Stimulated activated CD8-positive, alpha-beta memory T cell treated with anti-CD3 and anti-CD28 coated beads, Interleukin-15, amount 100 ng/mL, for 4 hours (primary cell): ENCODE measurements at places on chromosomes 5 and 9.

DNA sequence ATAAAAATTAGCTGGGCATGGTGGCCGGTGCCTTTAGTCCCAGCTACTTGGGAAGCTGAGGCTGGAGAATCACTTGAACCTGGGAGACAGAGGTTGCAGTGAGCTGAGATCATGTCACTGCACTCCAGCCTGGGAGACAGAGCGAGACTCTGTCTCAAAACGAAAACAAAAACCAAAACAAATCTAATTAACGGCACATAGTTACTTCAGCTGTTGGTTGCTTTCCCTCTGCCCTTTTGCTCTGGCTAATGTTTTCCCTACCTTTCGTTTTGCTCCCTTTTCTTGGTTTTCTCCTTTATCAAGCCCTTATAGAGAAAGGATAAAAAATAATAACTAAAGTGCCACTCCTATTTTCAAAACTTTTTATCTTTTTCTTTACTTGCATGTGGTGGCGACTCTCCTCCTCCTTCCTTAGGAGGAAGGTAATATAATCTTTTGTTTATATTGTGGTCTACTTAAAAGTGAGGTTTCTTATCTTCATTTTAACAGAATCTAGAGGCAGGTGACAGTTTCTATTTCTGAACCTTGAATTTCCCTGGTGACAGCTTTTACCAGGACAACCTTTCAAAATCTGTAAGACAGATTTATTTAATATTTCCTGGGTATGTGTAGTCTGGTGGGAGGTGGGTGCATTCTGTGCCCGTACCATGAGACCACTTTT lies 125.4 kb downstream of the ARHGEF28 start:
- no peak for DNase-seq

DNA sequence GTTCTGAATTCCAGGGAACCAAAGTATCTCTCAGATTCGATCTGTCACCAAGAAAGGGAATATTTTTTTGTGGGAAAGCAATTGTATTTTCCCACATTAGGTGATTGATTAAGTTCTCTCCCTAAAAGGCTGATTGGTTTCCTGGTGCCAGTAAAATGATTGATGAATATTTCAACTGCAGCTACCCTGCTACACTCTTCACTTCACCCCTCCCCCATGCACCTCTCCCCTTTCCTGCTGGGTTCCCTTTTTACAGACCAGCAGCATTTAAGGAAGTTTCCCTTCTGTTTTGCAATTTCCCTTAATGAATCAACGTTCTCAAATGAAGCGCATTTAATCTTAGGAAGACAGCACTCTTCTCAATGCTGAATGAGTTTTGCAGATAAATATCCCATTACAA lies 13.1 kb downstream of the NR6A1 start:
- no peak for DNase-seq

DNA sequence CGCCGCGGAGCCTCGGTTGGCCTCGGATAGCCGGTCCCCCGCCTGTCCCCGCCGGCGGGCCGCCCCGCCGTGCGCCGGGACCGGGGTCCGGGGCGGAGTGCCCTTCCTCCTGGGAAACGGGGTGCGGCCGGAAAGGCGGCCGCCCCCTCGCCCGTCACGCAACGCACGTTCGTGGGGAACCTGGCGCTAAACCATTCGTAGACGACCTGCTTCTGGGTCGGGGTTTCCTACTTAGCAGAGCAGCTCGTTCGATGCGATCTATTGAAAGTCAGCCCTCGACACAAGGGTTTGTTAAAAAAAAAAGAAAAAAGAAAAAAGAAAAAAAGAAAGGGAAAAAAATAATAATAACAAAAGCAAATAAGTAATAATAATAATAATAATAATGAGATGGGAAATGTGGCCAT lies 112.8 kb downstream of the GCNT1 start:
- no peak for DNase-seq

- no peak for DNase-seq
These were observed 1.1 kb downstream of the HNRNPA0 start for GRCh38 chr5:137752905-137753690.

DNA sequence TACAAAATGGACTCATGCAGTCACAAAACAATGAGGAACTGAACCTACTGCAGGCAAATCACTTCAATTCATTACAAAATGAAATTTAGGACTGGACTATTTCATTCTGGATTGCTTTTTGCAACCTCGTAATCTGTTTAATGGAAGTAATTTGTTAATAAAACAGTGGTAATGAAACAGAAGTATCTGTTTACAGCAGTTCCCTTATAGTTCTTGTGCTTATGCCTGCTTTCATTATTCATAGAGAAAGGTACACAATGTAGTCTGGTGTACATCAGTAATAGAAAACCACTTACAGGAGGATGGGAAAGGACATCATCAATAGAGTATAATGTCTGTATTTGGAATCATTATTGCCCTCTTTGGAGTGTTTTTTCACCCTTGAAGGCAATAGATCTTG lies 389.2 kb upstream of the NUDT12 start:
- no peak for DNase-seq

GRCh38 chr9:90979138-90979551 lies 177.5 kb downstream of the SYK start:
- no peak for DNase-seq
